Tibial nerve (tissue), 4 donors: ENCODE measurements at places on chromosomes 2 and 18. TPM values are rescaled to one million over a fixed set of nuclear protein-coding genes. Genes with fewer than 3 reads are reported as not detected.

Gene PPM1G
- total RNA-seq = 46.1 TPM

Gene PIEZO2
- 18.3 TPM for total RNA-seq

Gene GNAL
- 12.9 TPM for total RNA-seq

Gene TNFRSF11A
- total RNA-seq = 25.8 TPM

DNA sequence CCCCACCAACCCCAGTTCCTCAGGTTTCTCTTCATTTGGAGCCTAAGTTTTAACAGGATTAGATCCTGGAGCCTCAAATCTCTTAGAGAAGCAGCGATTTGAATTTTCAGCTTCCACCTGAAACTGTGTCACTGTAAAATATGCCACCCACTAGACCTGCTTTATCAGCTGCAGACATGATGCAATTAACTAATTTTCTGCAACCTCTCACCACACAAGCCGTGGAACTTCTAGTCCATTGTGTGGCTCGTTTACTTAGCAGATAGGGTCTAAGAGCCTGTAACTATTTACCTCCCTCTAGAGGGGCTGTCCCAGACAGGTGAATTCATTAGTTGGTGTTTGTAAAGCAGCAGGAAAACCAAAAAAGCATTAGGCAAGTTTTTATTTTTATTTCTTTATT lies 31.6 kb upstream of the FZD5 start:
- no peak overlapping the region for H3K4me3 ChIP-seq
- no peaks in the 10 kb centered on the region for H3K27me3 ChIP-seq
- no peak overlapping the region for H3K27ac ChIP-seq
- H3K4me1 ChIP-seq = no peaks in the 10 kb centered on the region
- no peak for DNase-seq

- no peak for DNase-seq
- peaks cover 22% of the 10 kb centered on the region for H3K4me1 ChIP-seq
- peak overlapping the region; percentile 5 for H3K4me3 ChIP-seq
These were observed 1.5 kb downstream of the LBX2 start for GRCh38 chr2:74497777-74498499.

DNA sequence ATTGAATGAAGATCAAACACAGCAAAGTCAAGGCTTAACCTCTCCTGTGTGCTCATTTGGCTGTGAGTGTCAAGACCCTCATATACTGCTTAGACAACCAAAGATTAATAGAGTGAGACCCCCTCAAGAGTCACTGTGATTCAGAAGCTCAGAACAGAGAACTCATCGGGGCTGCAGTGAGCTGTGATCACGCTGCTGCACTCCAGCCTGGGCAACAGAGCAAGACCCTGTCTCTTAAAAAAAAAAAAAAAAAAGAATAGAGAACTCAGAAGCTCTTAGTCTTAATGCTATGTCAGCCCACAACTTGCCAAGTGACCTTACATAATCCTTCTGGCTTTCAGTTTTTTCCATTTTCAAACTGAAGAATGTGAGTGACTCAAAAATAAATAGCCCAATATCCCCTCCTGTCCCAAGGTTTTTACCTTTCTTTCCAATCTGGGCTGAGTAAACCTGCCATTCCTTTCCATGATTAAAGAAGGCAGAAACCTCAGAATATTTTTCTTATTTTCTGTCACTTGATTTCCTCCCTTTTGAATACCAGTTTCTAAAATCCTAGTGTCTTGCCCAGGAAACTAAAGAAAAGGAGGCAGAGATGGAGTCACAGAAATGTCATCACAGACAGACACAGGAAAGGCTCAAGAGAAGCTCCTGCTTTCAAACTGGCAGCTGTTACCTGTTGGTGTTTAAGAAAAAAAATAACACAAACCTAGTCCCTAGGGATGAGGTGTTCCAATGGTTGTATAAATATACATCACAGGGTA lies 102.4 kb downstream of the CACNB4 start:
- H3K4me1 ChIP-seq = peaks cover 9% of the 10 kb centered on the region
- no peak overlapping the region for H3K4me3 ChIP-seq
- no peaks in the 10 kb centered on the region for H3K27me3 ChIP-seq
- no peaks in the 10 kb centered on the region for H3K36me3 ChIP-seq

- no peaks in the 10 kb centered on the region for H3K27me3 ChIP-seq
- no peaks in the 10 kb centered on the region for H3K36me3 ChIP-seq
- peaks cover 10% of the 10 kb centered on the region for H3K4me1 ChIP-seq
- H3K27ac ChIP-seq = no peak overlapping the region
- H3K4me3 ChIP-seq = no peak overlapping the region
- no peak for DNase-seq
These were observed 46.0 kb downstream of the MRPS5 start for GRCh38 chr2:95075440-95076132.

DNA sequence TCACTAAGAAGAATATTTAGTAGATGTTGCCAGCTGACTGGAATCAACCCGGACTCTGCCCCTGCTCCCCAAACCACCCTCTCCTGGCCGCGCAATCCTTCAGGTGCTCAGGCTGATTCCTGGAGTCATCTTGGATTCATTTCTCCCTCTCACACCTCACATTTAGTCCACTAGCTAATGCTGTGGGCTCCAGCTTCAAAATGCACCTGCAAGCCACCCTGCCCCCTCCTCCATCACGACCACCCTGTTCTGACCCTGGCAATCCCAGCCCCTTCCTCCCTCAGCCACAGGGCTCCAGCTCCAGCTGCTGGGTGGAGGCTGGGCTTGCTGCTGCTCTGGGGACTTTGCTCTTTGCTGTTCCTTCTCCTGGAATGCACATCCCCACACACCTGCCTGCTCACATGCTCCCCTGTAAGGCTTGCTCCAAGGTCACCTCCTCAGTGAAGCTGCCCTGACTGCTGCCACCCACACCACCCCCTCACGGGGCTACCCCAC lies 61.3 kb upstream of the SH3RF3 start:
- H3K36me3 ChIP-seq = no peaks in the 10 kb centered on the region
- H3K4me1 ChIP-seq = no peaks in the 10 kb centered on the region
- no peaks in the 10 kb centered on the region for H3K27me3 ChIP-seq
- H3K4me3 ChIP-seq = no peak overlapping the region
